8988T (cell line): ENCODE measurements at places on chromosomes 2 and 18.

DNA sequence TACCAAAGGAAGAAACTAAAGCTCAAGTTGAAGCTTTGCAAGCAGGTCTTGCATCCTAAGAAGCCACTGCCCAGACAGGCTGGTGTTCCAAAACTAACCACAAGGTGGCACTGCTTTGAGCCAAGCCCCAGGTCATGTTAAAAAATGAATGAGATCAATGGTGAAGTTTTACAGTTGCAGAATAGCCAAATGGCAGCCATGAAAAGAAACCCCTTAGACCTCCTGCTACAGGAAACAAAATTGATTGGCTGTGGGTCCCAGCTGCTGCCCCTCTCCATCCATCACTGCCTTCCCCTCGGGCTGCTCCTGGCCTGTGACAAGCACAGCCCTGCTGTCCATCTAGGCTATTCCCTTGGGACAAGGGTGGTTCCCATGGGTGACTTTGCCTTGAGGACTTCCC lies 20.7 kb upstream of the MREG start:
- no peak for DNase-seq

DNA sequence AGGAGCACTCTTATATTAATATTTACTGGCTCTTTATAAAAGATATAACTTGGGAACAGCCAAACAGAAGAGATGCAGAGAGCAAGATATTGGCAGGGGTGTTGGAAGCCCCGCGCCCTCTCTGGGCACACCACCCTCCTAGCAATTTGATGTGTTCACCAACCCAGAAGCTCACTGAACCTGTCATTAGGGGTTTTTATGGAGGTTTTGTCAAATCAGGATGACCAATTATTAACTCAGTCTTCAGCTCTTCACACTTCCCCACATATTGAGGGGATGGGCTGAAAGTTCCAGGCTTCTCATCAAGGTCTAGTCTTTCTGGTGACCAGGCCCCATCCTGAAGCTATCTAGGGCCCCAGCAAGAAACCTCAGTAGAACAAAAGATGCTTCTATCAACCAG lies 10.9 kb upstream of the INO80D start:
- DNase-seq, result no peak

GRCh38 chr2:210004881-210005280 lies 2.4 kb downstream of the RPE start:
- no peak for DNase-seq

DNA sequence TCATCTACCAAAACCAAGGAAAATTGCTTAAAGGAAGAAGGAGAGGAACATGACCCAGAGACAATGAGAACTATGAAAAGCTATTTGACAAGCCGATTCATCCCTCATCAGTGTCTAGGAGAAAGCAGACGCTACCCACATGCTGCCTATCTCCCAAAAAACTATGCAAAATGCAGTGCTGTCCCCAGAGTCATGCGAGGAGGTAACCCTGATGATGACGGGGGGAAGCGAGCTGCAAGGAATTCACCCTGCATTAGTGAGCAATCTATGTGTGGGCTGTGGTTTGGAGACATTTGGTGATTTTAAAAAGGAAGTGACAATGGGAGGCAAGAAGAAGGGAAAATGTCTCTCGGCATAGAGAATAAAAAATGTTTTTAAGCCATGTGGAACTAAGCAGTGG lies 472.7 kb downstream of the CMPK2 start:
- DNase-seq, result no peak

DNA sequence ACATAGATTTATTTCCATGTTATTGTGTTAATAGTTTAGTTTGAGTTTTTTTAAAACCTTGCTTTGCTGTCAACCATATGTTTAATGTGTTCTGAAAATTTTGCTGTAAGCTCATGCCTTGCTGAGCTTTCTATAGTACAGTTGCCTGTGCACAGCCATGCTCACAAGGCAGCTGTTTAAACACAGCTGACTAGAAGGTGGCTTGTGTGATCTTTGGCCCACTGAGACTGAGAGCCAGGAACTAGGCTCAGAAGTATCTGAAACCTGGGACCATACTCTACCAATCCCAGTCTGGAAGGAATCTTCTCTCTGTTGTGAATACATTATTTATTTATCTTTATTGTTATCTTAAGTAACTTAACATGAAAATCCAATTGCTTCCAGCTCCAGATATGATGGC lies 350.5 kb downstream of the KIAA1328 start:
- no peak for DNase-seq

- DNase-seq, result peak; percentile 48
Measured at GRCh38 chr2:190407662-190408537, at the start of gene MFSD6. Gene MFSD6, plus strand, starts transcription at chr2:190408355. Its CDS starts 27,675 bp downstream, at chr2:190436030.

DNA sequence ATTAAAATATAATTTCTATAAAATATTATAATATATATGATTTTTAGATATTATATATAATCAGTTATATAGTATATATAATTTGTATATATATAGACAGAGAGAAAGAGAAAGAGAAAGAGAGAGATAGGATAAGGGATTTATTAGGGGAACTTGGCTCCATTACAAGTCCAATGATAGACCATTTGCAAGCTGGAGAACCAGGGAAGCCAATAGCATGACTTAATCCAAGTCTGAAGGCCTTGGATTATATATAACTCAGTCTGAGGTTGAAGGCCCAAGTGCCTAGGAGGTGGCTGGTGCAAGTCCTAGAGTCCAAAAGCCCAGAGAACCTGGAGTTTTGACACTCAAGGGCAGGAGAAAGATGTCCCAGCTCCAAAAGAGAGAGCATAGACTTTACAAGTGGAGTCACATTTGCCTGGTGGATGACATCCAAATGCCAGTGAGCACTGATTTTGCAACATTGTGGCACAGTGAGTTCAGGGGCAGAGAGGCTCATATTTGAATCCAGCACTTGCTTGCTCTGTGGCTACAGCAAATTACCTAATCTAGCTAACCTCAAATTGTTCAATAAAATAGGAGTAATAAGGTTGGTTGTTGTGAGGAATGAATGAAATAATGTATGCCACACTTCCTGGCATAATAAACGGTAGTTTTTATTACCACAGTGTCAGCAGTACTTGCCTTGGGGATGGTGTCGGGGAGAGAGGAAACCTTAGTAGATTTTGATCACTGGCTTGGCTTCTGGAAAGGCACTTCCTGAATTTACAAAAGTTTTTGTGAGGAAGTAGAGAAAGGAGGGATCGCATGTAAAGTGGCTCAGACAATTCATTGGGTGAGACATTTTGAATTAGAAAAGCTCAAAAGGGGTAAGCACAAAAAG lies 69.6 kb upstream of the CD28 start:
- no peak for DNase-seq

DNA sequence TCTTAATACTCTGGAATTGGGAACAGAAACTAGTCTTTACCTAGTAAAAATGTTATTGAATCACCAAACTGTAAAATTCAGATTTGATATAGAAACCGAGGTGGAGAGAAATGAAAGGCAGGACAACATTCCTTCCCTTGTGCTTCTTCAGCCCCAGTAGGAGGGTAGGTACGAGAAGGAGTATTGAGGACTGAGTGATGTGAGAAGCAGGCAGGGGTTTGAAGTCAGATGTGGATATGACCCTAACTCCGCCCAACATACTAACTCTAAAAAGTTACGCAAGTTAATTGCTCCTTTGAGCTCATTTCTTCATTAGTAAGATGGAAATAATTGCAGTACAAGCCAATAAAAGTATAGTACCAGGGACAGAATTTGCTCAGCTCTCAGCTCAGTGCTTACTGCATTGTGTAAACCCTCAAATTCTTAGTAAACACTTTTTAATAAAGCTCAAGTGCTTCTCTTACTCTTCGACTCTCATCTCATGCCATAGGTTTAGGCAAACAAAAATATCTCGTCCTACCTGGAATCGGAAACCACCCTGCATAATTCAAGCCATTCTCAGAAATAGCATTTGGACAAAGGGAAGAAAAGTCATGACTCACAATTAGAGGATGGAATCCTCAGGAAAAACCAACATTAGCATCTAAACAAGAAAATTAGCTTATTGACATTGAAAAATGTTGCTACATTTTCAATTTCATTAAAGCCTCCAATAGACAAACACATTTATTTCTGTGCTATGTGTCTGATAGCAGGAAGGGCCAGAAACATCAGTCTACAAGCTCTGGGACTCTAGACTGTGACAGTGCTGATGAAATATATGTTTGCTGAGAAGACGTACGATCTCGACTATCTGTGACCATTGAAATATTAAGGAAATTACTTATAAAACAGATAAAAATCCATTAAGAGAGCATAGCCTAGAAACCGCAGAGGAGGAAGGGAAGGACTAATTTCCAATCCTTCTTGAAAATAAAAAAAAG lies 161.3 kb downstream of the HNMT start:
- DNase-seq, result no peak

DNA sequence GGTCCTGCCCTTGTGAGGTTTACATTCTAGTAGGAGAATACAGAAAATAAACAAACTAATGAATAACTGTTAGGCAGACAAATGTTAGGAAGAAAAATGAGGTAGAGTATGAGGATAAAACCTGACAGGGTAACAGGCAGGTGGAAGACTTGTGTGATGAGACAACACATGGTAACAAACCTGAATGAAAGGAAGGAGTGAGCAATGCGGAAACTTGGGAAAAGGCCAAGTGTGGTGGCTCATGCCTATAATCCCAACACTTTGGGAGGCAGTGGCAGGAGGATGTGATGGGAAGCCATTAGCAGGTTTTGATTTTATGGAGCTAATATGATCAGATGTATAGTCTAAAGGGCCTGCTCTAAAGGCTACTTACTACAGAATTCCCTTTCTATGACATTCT lies 74.2 kb downstream of the INO80D start:
- DNase-seq, result no peak

DNA sequence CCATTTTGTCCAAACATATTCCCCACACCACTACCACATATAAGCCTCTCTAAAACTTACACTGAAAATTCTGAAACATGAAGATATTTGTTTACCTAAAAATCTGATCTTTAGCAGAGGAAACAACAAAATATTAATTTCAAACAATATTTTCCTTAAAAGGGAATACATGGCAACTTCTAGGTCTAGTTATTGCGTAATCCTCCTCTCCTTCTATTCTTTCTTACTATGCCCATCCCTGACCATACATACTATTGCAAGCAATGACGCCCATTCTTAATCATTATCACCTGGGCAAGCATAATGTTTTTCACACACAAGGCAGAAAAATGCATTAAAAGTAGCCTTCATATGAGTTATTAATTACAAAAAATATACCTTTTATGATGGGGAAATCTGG lies 372.6 kb downstream of the ZEB2 start:
- no peak for DNase-seq

- DNase-seq, result no peak
Measured at GRCh38 chr2:233838726-233839446, 15.4 kb downstream of the HJURP start.

GRCh38 chr2:60504049-60504448 lies 49.4 kb downstream of the BCL11A start:
- no peak for DNase-seq

DNA sequence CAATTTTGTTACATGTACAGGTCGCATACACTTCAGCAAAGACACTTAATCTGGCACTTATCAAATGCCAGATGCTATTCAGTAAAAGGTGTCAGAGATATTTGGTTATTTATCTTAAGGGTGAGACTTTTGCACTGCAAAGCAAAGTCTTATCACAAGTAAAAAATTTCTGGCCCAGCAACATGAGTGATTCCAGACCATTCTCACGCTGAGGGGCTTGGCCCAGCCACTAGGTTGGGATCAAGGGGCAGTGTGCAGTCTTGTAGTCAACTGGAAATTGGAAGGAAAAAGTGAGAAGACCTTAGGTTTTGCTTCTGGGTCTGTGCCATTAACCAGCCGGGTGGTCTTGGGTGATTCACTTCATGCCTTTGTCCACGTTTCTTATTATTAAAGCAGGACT lies 181.6 kb downstream of the RNF144A start:
- DNase-seq, result no peak

DNA sequence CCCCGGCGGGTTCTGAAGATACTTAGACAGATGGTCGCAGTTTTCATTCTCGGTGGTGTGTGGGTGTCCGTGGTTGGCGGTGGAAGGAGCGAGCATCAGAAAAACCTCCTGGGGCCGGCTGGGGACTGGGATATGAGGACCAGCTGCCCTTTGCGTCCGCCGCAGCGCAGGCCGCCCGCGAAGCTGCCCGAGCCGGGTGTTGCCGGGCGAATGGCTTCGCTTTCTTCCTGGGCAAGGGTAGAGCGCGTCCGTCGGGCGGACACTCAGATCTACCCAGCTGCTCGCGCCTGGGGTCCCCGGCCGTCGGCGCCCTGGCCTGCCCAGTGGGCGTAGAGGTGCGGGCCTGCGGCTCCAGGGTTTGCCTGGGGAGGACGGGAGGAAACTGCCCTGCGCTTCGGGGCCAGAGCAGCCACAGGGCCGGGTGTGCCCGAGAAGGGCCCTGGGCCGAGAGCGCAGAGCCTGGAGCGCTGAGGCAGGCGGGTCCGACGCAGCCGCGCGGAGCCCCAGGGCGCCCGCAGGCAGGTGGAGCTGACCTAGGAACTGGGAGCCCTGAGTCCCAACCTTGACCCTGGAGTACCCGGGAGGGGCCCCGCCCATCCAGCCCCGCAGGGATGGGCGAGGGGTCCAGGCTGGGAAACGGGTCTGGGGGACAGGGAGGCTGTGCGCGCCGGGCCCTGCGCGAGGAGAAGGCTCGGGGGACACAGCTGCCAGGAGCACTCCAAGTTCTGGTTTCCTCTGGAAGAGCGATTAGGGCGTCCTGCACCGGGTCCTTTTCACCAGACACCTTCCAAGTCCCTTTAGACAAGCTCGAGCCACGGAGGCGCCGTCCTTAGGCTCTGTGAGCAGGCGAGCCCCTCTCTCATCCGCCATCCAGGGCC lies 1.3 kb downstream of the TWIST2 start:
- no peak for DNase-seq

DNA sequence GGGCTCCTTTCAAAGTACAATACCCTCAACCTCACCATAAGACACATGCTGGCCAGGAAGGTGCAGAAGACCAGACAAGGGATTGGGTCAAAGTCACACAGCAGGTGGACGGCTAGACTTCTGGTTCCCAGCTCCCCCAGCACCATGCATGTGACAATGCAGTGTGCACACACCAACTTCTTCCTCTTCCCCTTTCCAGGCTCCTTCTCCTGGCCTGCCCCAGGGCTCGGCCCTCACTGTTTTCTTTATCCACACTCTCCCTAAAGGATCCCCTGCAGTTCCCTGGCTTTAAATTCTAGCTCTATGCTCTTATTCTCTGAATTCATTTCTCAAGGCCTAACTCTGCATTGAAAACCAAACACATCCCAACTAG lies 82.3 kb downstream of the LOXHD1 start:
- no peak for DNase-seq

- no peak for DNase-seq
Measured at GRCh38 chr2:176814740-176815367, 397.7 kb upstream of the HNRNPA3 start.

DNA sequence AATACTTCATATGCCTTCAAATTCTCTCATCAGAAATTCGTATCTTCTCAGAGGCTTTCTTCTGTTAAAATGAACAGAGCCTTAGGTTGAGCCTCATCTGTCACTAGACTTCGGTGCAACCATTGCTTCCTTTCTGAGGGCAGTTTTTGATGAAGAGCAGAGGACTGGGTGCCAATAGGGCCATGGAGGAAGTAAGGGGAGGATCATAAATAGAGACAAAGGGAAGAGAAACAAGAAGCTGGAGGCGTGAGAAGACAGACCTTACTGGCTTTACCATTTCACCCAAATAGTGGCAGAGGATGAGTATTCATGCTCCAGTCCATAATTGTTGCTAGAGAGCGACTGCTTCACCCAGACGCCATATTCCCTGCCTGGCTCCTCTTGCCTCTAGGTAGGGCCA lies 215.6 kb upstream of the PKDCC start:
- DNase-seq, result no peak
